Upper lobe of right lung (tissue), 1 donor: ENCODE measurements at places on chromosomes 4 and X. TPM values are rescaled to one million over a fixed set of nuclear protein-coding genes. Genes with fewer than 3 reads are reported as not detected.
A peak's percentile ranks its signal among the peaks of the same experiment; 100 is the strongest.

GRCh38 chrX:47743504-47743903, 84.5 kb upstream of the UXT start:
- DNase-seq = no peak

- no peak for DNase-seq
Observed at GRCh38 chr4:15963001-15963451, at the start of gene FGFBP2. TSS of gene FGFBP2 (minus strand) at chr4:15963175. CDS start at chr4:15963129, 46 bp downstream.

GRCh38 chrX:148905400-148905799, 405.0 kb downstream of the AFF2 start:
- no peak for DNase-seq

DNA sequence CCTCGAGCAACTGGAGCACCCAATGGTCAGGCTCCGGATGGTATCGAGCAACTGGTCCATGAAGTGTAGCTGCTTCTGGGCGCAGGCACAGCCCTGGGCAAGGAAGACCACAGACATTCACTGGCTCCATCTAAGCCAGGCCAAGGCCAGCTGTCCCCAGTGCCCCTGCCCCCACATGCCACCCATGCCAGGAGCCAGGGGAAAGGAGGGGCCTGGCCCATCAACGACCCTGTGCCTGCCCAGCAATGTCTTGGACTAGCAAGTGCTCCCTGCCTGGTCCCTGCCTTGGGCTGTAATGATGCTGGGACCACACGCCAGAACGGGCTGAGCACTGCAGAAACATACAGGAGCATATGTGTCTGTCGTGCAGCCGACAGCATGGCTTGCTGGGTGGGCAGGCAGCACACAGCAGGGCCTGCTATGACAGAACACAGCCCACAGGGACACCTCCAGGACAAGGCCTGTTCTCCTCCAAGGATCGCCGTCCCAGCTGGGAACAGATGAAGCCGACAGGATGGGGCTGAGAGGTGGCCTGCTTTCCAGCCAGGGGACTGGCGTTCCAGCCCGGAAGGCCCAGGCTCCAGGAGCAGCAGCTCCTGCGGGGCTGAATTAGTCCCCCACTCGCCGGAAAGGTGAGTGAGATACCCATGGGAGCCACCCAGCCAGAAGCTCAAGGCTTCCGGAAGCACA, 11.4 kb upstream of the TREX2 start:
- DNase-seq = no peak

- no peak for DNase-seq
Observed at GRCh38 chrX:49876750-49877149, 2.5 kb upstream of the USP27X start.

DNA sequence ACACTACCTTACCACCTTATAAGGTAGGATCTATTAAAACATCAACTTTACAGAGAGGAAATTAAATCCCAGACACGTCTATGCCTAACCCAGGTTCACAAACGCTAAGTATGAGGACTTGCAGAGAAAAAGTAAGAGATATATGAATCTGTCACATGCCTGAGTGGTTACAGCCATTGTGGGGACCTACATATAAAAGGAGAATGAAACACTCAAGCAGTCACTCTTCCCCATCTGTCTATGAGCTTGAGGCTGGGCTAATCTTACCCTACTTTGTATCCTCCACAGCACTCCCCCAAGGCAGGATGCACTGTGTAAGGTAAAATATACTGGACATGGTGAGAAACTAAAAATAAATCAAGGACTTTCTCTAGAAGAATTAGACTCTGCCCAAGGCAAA, 339.9 kb downstream of the HNRNPD start:
- no peak for DNase-seq

DNA sequence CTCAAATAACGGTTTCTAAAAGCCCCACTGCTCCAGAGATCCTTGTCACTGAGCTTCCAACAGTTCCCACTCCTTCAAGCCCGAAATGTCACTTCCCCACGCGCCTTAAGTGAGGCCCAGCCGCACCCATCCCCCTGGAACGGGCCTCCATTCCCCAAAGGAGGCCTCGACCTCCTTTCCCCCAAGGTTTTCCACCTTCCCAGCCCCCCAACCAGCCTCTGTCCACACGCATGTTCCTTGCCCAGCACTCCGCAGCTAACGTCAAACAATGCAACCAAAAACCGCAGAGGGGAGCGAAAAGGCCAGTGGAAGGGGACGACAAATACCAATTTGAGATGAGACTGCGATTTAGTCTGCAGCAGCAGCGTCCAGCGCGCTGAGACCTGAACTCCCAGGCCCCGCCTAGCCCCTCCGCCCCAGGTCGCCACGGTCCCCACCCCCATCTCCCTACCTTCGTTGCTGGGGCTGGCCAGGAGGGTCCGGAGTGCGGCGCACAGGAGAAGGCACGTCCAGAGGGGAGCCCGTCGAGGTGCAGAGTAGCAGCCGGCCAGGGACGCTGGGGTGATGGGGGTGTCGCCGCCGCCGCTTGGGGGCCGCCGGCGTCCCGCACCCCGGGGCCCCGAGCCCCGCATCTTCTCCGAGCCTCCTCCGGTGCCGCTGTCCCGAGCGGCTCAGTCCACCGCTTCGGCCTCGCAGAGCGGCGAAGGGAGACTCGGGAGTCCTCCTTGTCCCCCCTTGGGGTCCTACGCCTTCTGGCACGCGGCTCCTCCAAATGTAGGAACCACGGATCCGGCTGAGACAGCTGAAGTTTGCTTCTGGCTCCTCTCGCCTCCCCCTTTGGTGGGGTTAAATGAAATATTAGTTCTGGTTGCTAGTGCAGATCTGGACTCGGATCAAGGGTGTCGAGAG, 924 bp downstream of the EPHA5 start:
- peak; percentile 49 for DNase-seq

DNA sequence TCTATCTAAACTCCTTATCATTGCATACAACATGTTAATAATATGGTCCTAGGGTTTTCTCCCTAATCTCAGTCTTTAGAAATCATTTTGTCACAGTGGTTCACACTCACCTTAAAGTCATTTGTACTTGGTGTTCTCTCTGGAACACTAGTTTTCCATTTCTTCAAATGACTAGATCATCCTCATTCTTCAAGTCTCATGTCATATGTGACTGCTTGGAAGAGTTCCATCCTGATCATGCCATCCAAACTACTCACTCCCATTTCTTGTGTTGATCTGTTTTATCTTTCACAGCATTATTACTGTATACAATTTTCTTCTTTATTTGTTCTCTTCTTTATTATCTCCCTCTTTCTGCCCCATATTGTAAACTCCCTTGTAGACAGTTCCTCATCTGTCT, 66.5 kb downstream of the HTR2C start:
- no peak for DNase-seq

GRCh38 chr4:149993030-149993429, 85.2 kb upstream of the DCLK2 start:
- no peak for DNase-seq

- DNase-seq = no peak
Observed at GRCh38 chr4:125123570-125124109, 191.1 kb upstream of the FAT4 start.

GRCh38 chr4:17010426-17011087, 112.1 kb upstream of the LDB2 start:
- DNase-seq = no peak

DNA sequence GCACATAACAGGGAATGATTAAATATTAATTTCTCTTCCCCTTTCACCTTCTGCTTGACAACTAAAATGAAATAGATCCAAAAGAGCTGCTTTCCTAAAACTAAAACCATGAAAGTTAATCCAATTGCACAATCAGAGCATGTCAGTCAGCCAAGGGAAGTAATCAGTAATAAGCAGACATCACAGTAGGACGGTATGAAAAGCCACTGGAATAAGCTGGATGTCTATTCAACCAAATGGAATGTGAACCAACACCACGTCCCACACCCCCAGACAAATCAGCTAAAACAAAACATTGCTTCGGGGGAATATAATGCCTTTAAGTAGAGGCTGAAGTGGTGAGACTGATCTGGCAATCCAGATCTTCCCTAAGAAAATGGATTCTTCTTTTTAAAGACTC, 859.4 kb upstream of the FTHL17 start:
- no peak for DNase-seq

- no peak for DNase-seq
Observed at GRCh38 chr4:56570041-56570440, 64.5 kb downstream of the ARL9 start.

DNA sequence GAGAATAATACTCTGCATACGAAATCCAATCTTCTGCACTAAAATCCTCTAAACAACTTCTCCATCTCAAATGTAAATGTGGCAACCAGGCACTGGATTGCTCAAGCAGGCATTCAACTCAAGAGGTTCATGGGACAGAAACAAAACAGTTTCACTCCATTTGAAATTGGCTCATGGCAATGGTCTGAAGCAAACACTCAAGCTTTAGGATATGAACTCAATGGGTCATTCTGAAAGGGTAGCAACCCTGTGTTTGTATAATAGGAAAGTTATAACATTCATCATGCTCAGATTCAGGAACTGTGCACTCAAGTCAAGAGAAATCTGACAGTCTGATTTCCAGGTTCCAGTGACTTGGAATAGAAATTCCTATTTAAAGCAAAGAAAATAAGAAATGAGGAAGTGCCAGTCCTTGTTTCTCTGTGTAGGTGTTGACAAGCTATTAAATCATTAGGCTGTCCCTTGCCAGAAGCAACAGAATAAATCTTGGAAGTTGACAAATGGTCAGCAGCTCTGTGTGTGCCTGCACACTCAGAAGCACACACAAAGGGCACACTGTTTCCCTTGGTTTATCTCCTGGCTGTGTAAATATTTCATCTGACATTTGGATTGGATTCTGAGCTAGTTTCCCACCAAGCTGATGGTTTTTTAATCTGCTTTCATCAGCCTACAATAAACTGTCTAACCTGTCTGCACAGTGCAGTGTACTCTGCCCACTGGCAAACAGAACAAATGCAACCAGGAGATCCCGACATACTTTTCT, 75.9 kb upstream of the CITED1 start:
- DNase-seq = no peak

DNA sequence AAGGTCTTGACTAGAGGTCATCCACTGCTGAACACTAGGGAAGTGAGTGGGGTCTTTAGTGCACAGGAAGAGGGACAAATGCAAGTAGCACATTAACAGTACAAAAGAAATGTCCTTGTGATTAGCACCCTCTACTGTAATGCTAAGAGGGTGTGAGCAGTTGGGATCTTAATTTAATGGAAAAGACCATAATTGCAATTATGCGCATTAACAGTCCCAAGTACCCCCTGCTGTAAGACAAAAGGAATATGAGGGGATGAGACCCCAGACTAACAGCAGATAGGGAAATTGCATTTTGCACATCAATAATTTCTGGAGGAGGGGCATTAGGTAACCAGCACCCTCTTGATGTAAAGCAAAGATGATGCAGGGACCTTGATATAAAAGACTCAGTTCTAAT, 285.0 kb downstream of the CHIC1 start:
- no peak for DNase-seq

DNA sequence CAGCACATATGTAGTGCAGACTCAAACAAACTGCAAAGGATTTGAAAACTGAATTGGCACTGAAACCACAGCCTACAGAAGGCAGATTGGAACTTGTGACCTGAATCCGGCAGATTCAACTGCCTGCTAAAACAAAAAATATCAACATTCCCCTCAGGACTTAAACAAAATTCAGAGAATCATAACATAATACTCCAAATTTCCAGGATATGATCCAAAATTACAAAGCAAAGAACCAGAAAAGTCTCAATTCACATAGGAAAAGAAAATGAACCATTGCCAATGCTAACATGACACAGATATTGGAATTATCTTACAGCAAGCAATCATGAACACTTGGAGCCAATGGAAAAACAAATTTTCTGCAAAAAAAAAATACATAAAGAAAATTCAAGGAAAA, 250.4 kb downstream of the PRDM5 start:
- no peak for DNase-seq

- no peak for DNase-seq
Observed at GRCh38 chr4:74531963-74532794, 87.2 kb downstream of the AREG start.

ADGRG4 gene
- 0.06 TPM for total RNA-seq

CA5B gene
- total RNA-seq = 11.2 TPM

DKK2 gene
- 15.1 TPM for total RNA-seq

GPC3 gene
- total RNA-seq = 67.7 TPM

TMEM47 gene
- 33.6 TPM for total RNA-seq

CXorf58 gene
- total RNA-seq = not detected

MAGEE1 gene
- 2.6 TPM for total RNA-seq

SPP1 gene
- 45.4 TPM for total RNA-seq

SMIM31 gene
- total RNA-seq = not detected

ATP10D gene
- 35.8 TPM for total RNA-seq

SPANXN1 gene
- not detected for total RNA-seq
